ENCODE measurements at places on chromosomes 1 and 21.

DNA sequence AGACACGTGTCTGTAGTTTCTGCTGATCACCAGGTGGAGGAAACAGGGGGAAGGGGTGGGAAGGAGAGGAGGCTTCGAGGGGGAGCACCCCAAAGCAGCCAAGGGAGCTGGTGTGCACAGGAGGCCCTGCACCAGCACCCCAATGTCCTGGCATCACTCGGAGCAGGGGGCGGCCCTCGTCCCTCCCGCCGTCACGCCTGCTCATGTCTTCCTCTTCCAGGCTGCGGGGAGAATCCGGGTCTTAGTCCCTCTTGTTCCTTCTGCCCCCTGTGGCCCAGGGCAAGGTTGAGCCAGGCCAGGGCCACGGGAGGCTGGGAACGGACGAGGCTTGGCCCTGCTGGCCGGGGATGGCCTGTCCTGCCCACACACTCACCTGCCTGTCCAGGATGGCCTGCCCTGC, 21.4 kb upstream of the ARHGEF16 start:
- no peak for DNase-seq

- DNase-seq: no peak
Observed at GRCh38 chr1:82377201-82377884, 576.6 kb downstream of the ADGRL2 start.

GRCh38 chr1:24181619-24182018, 5.5 kb downstream of the IFNLR1 start:
- no peak for DNase-seq

GRCh38 chr1:2595812-2596529, 9.4 kb downstream of the PRXL2B start:
- DNase-seq: no peak

GRCh38 chr1:208230668-208231529, 13.3 kb downstream of the PLXNA2 start:
- DNase-seq: no peak

GRCh38 chr1:23408797-23409290, 15.7 kb downstream of the TCEA3 start:
- no peak for DNase-seq

DNA sequence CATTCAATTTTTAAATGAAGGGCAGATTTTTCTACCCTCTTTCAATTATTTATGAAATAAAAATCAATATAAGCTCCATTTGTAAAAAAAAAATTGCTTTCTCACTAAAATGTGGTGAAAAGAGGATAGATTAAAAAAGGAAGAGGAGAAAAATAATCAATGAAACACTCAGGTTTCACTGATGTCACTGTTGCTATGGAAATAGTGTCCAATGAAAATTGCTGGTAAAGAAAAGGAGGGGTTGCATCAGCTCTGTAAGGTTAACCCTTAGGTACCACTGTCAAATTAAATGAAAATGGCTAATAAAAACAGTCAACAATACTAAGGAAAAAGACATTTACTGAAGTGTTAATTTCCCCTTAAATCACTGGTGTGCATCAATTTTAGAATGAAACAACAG, 91.6 kb upstream of the TTC39A start:
- DNase-seq: no peak

DNA sequence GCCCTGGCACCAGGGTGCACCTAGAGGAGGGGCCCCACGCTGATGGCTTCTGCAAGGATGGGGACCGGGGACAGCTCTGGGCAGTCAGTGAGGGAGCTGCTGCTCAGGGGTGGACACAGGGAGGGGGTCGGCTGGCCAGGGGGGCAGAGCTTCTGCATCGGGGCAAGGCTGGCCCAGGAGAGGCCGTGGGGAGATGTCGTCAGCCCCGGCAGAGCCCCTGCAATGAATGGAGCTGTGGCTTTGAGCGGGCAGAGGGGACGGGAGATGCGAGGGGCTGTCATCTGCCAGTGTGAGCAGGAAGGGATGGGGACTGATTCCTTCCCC, 31.8 kb downstream of the SLX9 start:
- DNase-seq: no peak

DNA sequence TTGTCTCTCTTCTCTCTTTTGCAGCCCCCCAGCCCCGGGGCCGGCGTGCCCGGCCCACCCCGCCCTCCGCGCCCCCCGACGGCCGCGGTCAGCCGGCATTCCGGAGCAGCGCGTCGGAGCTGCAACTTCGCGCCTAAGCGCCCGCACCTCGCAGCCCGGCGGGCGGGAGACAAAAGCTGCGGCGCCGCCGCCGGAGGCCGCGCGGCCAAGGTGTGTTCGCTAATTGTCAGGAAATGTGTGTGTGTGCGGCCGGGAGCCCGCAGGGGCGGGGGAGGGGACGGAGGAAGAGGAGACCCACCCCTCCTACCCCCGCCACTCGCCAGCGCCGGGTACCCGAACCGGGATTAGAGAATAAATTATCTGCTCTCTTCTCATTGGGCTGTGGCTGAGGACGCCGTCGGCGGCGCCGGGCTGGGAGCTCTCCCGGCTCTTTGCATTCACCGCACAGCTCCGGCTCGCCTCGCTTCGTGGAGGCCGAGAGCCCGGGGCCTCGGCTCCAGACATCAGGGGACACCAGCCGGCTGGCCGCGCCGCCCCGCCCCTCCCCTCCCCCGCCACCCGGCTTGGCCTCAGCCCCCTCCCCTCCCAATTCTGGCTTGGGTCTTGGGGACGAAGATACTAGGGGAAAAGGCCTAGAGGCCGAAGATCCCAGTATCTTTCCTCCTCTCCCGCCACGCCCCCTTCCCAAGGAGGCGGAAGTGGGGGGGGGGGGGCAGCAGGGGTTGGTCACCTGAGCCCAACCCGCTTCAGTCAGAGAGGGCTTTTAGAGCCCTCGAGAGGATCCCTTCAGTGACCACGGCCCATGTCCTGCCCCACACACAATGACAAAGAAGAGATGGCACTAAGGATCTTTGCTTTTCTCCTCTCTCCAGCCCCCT, 1.3 kb upstream of the BLACAT1 start:
- no peak for DNase-seq

Data from testis (tissue), 5 donors.